ENCODE measurements at places on chromosomes 11 and 22.

DNA sequence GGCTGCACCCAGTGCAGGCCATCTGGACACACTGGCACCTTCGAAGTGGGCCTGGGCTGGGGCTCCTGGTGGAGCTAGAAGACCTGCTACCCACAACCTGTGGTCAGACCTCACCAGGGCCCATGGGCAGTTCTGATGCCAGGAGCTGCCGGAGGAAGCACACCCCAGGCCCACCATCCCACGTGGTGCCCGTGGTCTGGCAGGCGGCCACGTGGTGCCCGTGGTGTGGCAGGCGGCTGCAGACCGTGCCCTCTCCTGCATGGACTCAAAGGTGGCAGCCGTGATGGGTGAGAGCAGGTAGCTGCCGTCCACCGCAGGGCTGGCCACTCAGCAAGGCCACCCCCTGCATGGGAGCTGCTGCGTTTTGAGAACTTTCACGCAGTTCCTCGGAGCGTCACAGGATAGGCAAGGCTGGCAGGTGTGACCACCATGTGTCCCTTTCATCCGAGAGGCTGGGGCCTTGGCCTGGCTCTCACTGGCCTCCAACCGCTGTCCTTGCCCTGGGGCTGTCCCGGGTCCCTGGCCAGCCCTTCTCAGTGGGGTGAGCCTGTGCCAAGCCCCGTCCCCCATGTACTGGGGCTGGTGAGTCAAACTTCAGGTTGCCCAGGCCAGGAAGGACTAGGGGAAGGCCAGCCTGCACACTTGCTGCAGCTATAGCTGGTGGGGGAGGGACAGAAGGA lies 3.9 kb upstream of the IL17REL start:
- no peak for DNase-seq

DNA sequence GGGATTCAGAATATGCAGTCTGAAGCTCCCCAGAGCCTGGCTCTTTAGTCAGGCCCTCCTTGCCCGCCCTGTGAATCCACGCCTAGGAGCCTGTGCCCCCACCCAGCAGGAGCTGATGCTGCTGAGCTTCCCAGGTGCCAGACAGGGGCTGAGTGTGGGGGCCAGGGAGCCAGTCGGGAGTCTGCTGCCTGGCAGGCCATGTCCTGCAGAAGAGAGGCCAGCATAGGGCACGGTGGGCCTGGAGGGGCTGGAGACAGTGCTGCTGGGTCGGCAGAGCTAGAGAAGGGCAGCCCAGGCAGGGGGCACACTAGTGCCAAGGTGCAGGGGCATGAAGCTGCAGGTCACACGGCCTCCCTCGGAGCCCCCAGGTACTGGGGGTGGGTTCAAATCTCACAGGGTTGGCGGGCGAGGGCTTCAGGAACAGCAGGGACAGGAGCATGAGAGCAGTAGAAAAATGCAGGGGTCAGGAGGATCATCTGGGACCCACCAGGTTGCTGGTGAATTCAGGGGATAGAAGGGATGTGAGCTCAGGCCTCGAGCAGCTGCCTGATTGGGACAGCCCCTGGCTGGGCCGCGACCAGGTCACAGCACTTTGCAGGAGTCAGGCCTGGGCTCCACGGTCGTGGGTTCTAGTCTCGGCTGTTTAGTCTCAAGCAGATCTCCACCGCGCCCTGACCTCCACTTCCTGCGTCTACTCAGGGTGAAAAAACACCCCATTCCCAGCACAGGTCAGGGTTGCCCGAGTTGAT lies 4.1 kb upstream of the SEPTIN5 start:
- DNase-seq = no peak

- DNase-seq = peak; percentile 97
Measured at GRCh38 chr22:26568207-26568706, 21.7 kb downstream of the TPST2 start.

DNA sequence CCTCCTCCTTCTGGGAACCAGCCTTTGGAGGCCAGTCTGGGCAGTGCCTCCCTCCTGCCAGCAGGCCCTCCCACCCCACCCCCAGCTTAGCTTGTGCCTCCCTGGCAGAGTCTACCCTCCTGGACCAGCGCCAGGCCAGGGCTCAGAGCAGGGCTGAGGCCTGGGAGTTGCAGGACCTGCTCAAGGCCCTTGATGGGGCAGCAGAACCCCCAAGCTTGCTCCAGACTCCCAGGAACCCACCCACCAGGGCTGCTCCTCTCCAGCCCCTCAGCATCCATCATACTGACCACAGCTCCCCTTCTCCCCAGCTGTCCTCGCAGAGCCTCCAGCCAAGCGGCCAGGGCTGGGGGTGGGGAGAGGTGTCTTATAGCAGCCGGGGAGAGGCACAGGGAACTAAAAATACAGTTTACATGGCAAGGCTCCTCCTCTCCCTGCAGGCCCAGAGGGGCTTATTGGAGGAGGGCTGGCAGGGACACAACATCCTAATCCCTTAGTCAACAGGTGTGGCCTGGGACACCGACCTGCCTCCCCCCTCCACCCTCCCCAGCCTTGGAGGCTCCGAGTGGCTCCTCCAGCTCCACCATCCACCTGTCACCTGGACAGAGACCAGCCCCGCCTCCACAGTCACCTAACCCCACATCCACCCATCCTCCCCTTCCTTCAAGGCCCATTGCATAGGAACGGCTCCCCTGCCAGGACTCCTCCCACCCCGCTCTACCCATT lies 5.2 kb upstream of the MB start:
- peak; percentile 58 for DNase-seq

DNA sequence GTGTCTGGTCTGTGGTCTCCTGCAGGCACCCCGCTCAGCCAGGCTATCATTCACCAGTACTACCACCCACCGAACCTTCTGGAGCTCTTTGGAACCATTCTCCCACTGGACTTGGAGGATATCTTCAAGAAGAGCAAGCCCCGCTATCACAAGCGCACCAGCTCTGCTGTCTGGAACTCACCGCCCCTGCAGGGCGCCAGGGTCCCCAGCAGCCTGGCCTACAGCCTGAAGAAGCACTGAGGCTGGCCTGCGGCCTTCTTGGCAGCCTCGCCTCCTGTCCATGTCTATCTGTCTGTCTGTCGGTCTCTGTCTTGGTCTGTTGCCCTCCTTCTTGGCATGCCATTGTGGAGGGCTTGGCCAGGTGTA lies 27.9 kb downstream of the INCENP start:
- no peak for DNase-seq

DNA sequence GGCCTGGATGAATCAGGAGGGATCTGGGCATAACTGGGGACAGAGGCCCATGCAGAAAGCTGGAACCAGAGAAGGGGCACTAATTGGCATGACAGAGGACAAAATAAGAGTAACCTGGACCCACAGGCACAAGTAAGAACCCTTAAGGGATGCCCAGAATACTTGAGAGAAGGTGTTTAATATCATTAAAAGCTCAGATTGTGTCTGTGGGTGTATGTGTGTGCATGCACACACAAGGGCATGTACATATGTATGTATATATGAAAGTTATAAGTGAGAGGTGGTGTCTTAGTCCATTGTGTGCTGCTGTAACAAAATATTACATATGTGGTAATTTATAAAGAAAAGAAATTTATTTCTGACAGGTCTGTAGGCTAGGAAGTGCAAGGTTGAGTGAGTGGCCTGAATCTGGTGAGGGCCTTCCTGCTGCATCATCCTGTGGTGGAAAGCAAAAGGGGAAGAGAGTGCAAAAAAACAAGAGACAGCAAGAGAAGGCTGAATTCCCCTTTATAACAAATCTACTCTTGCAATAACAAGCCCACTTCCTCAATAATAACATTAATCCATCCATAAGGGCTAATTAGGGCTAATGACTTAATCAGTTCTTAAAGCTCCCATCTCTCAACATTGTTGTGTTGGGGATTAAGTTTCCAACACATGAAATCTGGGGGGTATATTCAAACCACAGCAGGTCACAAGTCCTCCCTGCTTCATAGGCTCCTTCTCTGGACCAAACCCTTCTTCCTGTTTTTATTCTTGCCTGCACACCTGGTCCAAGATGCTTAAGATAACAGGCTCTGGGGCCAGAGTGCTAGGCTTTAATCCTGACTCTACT lies 68.3 kb upstream of the POU2AF2 start:
- DNase-seq = no peak

Data from mesendoderm (in vitro differentiated cells).